ENCODE measurements at places on chromosomes 11 and 22.

GRCh38 chr11:99098258-99098657, 77.5 kb downstream of the CNTN5 start:
- DNase-seq = no peak

DNA sequence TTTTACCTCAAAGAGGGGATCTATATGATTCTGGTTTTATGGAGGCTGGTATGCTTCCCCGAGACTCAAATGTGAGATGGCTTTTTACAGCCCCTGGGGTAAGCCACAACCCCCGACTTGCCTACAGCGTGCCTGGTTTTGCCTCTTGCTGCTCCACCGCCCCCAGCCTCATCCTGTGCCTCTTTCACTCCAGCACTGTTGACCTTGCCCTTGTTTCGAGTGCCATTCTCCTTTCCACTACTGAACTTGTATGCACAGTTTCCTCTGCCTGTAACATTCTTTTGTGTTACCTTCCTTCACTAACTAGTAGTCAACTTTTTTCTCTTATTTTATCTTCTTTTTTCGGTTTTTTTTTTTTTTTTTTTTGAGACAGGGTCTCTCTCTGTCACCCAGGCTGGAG, 219.0 kb upstream of the ZBED5 start:
- DNase-seq = no peak

DNA sequence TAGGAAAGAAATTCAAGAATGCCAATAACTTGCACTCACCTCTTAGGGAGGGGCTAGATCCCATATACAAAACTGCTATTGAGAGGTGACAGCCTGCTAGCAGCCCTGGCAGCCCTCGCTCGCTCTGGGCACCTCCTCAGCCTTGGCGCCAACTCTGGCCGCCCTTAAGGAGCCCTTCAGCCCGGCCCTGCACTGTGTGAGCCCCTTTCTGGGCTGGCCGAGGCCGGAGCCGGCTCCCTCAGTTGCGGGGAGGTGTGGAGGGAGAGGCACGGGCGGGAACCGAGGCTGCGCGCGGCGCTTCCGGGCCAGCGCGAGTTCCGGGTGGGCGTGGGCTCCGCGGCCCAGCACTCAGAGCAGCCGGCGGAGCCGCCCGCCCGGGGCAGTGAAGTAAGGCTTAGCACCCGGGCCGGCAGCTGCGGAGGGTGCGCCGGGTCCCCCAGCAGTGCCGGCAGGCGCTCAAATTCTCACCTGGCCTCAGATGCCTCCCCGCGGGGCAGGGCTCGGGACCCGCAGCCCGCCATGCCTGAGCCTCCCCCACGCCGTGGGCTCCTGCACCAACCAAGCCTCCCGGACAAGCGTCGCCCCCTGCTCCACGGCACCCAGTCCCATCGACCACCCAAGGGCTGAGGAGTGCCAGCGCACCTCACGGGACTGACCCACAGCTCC, 329.9 kb downstream of the FAM181B start:
- DNase-seq = no peak

DNA sequence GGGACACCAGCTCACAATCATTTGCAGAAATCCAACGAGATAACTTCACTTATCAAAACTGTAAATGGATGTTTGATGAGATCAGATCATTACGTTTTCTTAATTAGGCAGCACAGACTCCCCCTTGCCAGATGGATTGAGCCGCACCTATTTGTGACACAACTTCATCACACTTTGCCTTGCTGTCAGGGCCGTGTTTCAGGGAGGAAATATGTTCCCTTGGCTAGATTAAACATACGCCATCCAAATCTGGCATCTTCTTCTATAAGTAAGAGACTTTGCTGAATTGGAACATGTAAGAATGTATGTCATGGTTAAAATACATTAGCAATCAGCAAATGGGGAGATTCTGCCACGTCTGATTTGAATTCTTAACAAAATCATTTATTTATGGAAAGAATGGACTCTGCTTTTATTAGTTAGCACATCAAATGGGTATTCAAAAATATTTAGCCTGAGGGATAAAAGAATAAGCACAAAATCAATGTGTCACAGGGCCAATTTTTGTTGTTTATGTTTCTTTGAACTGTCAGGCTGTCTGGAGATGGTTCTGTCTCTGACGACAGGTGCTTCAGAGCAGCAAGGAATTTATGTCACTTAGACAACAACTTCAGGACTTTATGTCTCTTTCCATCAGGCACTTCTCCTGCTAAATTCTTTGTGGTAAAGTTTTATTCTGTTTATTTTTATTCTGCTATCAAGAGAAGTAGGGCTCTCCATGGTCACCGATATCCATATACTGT, 326.1 kb upstream of the NCAM1 start:
- no peak for DNase-seq

DNA sequence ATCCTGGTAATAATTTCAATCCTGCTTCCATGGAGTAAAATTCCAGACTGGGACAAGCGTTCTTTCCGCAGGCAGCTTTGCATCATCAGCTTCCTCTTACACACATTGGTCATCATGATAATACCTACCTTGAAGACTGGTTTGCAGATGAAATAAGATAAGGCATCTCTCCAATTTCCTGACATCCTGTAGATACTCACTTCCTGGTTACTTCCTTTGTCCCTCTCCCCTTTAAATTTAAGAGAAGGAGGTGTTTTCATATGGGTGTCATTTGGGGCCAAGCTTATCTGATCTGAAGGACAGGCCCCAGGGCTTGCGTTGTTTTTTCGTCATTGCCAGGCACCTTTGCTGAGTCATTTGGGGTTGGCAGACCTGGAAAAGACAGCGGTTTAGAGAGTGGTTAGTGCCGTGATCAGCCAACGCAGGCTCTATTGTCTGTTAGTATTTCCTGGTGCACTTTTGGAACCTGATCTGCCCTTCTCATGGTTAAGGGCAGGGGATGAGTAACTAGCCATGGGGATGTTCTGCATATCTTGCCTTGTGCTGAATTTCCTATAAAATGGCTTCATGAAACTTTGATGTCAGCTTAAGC, 24.1 kb downstream of the GRAMD1B start:
- peak; percentile 63 for DNase-seq

GRCh38 chr22:26395926-26396325, 33.1 kb upstream of the ASPHD2 start:
- DNase-seq = no peak

- no peak for DNase-seq
These were observed 11.7 kb downstream of the MAFF start for GRCh38 chr22:38213319-38213989.

GRCh38 chr22:31846161-31847115, 92.6 kb downstream of the DEPDC5 start:
- no peak for DNase-seq

- DNase-seq = no peak
These were observed 37.9 kb upstream of the NUP160 start for GRCh38 chr11:47886096-47886495.

DNA sequence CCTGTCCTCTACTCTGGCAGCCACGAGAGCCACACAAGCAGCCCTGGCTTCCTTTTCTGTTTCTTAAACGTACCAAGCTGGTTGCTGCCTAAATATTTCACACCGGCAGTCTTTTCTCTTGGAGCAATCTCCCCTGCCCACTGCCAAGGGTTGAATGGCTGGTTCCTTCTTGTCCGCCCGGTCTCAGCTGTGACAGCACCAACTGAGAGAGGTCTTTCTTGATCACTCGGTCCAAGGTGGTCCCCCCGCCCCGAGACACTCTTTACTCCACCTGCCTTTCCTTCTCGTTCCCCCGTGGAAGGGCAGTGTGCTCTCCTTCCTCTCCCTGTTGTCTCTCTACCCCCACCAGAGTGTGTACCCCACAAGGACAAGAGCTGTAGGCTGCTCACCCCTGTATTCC, 33.7 kb upstream of the IGSF9B start:
- no peak for DNase-seq

- no peak for DNase-seq
These were observed 52.0 kb upstream of the PPP6R3 start for GRCh38 chr11:68408512-68408911.

DNA sequence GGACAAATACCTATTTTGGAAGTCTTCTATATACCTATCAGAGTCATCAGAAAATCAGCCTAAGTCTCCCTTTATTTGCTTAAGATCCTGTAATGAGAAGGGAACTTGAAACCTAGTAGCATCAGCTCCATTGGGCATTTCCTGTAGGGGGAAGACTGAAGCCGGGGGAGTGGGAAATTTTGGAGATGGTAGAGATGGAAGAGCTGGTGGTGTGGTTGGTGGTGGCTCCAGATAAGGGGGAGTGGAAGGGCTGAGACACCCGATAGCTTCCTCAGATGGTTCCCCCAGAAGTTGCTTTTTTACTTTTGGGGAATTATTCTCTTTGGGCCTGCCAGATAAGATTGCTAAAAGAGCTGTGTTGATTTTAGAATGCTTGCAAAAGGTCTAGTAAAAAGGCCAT, 16.4 kb upstream of the EI24 start:
- DNase-seq = no peak

DNA sequence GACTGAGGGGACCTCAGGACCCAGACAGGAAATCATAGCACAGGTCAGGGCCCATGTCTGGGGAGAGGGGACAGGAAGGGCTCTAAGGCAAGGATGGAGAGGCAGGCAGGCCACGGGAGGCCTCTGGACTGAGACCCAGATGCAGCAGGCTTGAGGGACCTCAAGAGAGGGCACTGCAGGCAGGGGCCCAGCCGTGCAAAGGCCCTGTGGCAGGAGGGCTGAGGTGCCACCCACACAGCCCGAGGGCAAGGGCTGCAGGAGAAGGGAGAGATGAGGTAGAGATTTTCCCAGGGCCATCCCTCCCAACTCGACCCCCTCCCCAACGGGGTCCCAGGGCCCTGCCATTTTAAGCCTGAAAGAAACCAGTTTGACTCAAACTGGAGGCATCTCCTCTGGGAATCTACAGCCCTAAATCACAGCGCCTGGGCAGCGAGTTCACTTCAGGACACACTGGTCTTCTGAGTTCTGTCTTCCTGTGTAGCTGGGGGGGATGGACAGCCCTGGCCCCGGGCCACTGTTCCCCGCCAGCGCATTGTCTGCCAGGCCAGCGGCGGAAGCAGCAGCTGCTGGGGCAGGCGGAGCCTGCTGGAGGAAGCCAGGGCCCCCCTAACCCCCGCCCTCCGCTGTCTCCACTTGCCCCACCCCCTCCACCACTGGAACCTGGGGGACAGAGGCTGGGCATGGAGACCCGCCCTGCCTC, 20.3 kb upstream of the WNT7B start:
- DNase-seq = no peak

GRCh38 chr11:107631043-107631442, 40.1 kb downstream of the ELMOD1 start:
- no peak for DNase-seq

GRCh38 chr11:35214226-35214770, 75.3 kb downstream of the CD44 start:
- no peak for DNase-seq

GRCh38 chr22:28833276-28833923, 33.0 kb upstream of the XBP1 start:
- DNase-seq = no peak

GRCh38 chr11:15194671-15195415, 80.1 kb downstream of the INSC start:
- no peak for DNase-seq

DNA sequence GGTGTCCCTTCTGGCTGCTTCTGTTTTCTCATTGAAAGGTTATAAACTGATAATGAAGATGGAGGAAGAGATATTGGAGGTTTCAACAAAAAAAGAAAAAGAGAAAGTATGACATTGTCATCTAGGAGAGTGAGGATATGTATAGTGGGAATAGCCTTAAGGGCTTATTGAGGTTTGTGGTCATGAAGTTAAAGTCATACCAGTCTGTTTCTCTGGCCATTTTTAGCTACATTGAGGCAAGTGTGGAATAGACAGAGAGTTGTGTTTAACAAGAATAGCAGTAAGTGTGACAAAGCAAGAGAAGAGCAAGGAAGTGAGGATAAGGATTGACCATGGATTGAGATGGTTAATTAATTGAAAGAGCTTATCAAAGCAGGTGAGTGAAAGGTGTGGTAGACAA, 110.4 kb downstream of the ELP4 start:
- DNase-seq = no peak

- no peak for DNase-seq
These were observed 89.3 kb upstream of the CEP126 start for GRCh38 chr11:101825531-101825930.

DNA sequence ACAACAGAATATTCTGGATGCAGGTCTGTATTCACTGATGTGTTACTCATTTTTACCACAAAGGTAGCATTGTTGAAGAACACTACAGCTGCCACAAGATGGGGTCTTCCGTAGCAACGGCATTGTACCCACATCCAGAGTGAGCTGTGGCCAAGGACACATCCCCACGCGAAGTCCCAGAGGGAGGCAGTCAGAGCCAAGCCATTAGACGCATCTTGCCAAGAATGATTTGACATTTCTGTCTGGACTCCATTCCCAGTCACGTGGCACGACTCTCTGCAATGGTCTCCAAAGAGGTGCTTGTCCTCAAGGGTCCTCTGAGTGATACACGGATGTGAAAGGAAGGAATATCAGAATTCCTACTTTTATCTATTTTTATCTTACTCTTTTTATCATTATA, 15.5 kb downstream of the OPCML start:
- no peak for DNase-seq

DNA sequence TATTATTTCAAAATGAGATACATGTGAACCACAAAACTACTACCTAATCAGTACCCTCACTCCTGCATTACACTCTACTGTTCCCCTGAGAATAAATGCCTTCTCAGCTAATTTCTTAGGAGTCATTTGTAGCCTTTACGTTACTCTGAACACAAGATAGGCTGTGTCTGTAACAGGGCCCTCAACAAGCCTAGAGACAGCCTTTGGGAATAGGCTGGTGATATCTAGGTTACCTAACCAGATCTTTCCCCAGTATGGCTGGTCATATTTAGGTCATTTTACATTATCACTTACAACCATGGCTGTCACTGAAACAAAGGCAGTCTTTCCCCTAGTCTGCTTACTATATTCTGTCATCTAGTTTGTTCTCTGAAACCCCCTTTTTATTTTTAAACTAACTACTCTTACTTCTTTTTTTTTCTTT, 14.2 kb downstream of the ATM start:
- DNase-seq = no peak

- no peak for DNase-seq
These were observed 79.9 kb downstream of the MIAT start for GRCh38 chr22:26737262-26737661.

All from stimulated activated CD4-positive, alpha-beta T cell treated with anti-CD3 and anti-CD28 coated beads, Interleukin-4, amount 100 ng/mL, for 48 hours (primary cell).